Fibroblast of upper back skin (primary cell): ENCODE measurements at places on chromosomes 1 and 21.

DNA sequence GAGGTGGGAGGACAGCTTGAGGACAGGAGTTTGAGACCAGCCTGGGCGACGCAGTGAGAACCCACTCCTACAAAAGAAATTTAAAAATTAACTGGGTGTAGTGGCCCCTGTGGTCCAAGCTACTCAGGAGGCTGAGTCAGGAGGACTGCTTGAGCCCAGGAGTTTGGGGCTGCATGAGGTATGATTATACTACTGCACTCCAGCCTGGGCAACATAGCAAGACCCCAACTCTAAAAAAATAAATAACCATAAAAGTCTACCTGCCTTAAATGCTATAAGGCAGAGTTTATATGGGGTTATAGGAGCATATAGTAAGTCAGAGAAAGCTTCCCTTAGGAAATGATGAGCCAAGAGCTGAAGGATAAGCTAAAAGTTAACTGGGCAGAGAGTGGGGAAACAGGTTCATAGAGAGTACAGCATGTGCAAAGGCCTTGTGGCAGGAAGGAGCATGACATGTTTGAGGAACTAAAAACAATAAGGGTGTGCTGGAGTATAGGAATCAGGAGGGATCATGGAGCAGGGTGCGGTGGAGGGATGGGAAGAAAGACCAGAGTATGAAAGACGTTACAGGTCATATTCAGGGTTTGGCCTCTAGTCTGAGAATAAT is 68.3 kb downstream of the ADSS2 start:
- no peak for DNase-seq

GRCh38 chr1:73839922-73840321 is 358.1 kb downstream of the LRRIQ3 start:
- peak; percentile 9 for DNase-seq

DNA sequence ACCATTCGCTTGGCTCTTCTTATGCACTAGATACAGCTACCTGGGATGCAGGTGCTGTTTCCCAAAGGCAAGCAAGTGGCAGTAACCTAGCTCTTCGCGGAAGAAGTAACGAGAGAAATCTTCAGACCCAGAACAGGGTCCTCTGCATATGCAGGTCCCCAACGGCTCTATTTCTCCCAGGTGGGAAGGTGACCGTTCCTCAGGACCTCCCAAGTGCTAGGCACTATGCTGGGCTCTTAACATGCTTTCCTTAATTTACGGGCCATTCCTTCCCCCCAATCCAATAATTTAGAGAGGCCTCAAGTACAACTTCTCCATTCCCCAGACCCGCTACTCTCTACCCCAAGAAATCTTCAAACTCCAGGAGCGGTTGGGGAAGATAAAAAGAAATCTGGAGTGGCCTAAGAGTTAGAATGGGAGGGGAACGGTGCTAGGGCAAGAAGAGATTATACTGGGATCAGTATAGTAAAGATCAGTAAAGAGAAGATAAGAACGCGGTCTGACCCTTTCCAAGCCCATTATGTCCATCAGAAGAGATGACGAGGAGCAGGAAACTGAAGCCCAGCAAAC is 410 bp downstream of the TXNDC12 start:
- DNase-seq: no peak

DNA sequence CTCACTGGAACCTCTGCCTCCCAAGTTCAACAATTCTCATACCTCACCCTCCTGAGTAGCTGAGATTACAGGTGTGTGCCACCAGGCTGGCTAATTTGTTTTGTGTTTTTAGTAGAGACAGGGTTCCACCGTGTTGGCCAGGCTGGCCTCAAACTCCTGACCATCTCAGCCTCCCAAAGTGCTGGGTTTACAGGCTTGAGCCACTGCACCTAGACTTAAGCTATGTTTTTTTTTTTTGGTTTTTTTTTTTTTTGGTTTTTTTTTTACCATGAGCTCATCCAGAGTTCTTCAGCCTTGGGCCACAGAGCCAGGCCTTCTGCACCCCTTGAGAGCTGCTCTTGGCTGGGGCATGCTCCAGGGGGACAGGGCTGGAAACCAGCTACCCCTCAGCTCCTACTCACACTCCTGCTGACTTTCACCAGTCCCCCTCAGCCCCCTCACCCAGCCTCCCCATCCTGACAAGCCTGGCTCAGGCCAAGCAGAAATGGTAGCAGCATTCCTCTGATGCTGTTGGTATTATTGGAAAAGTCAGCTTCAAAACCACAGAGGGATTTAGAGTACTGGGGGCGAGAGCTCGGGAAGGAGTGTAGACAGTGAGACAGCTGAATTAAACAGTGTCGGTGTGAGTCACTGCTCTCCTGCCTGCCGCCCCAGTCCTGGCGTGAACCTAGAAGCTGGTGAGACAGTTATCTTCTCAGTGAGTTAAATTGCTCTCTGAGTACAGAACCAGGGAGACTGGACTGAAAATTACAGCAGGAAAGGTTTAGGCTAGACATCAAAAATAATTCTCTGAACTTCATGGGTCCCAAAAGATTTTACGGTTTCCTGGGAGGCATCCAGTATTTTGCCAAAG is 63.7 kb downstream of the NAV1 start:
- DNase-seq: peak; percentile 98

GRCh38 chr1:17370618-17371017 is 1.4 kb upstream of the PADI6 start:
- DNase-seq: no peak
